ENCODE measurements at places on chromosomes 1 and 21.

DNA sequence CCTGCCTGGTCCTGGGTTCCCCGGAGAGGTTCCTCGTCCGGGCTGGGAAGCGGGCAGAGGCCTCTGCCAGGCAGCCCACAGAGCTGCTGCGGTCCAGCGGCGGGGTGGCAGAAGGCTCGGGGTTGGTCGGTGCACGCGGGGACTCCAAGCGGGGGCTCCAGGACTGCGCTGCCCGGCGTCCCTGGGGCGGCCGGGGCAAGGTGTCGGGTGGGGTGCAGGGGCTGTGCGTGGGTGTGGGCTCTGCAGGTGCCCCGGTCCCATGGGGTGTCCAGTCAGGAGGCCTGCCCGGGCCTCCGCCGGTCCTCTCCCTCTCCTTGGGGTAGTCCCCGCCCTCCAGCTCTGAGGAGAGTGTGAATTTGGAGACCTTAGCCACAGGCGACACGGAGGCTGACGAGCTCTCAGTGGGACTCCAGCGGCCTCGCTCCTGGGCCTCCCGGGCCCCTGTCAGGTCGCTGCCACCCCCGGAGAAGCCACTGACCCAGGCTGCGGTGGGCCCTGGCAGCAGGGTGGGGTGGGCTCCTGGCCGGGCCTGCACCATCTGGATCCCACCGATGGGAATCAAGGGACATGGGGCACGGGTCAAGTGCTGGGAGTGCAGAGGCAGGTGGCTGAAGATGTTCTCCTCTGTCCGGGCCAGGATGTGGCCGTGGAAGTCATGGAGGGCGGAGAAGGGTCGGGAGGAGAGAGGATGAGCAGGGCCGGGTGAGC is 26.2 kb upstream of the EDN2 start:
- DNase-seq: no peak

- no peak for DNase-seq
Measured at GRCh38 chr21:36510911-36511310, 31.0 kb upstream of the CLDN14 start.

DNA sequence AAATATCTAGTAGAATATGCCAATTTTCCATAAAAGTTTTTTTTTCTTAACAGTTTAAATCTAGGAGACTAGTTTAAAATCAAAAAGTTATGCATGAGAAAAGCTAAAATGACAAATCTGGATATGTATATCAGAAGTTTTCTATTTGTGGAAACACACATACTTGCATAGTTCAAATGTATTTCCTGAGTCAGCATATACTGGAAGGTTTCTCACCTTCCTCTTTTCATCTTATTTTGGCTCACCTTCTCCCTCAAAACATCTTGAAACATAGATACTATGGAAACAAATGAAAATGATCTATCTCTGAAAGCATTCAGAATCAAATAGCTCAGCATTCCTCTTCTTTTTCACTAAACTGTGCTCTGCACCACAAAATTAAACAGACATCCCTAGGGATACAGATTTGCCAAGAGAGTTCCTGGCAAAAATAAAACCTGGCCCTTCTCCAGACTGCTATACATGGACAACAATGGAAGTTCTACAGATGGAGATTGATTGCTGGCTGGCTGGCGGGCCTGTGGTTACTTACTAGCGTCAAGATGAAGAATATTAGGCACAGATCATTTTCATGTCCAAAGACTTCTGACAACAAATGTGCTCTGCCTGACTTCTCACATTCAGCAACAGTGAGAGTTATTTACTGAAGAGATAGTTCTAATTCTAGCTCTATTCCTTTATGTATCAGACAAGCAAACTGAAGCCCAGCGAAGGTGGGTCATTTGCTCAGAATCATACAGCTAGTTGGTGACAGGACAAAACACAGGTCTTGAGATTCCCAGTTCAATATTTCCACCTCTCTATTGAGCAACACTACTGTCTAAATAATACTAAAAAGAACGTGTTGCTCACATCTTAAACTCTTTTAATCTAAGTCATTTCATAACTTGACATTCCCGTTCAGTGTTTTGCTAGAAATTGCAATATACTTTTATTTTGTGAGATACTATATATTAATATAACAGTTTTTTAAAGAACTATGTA is 26.6 kb downstream of the DIPK1A start:
- DNase-seq: no peak

- no peak for DNase-seq
Measured at GRCh38 chr1:87204441-87204840, 124.2 kb upstream of the LMO4 start.

GRCh38 chr1:33294071-33295010 is 26.6 kb downstream of the A3GALT2 start:
- DNase-seq: no peak

GRCh38 chr1:230067871-230068620 is 1.0 kb downstream of the GALNT2 start:
- no peak for DNase-seq

DNA sequence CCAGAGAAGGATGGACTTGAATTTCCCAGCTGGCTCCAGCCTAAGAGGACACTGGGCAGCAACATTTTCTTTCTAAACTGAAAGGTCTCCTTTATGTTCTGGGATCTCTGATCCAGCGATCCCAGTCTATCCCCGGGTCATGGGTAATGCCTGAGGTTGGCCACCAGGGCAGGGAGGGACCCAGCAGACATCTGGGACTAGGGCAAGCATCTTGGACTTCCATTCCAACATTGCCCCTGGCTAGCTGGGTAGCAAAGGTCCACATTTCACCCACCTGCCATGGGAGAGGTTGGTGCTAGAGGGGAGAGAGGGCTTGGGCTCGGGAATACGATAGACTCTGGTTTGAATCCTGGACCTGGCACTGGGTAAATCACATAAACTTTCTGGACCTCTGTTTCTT is 84.6 kb downstream of the LRRN2 start:
- no peak for DNase-seq

DNA sequence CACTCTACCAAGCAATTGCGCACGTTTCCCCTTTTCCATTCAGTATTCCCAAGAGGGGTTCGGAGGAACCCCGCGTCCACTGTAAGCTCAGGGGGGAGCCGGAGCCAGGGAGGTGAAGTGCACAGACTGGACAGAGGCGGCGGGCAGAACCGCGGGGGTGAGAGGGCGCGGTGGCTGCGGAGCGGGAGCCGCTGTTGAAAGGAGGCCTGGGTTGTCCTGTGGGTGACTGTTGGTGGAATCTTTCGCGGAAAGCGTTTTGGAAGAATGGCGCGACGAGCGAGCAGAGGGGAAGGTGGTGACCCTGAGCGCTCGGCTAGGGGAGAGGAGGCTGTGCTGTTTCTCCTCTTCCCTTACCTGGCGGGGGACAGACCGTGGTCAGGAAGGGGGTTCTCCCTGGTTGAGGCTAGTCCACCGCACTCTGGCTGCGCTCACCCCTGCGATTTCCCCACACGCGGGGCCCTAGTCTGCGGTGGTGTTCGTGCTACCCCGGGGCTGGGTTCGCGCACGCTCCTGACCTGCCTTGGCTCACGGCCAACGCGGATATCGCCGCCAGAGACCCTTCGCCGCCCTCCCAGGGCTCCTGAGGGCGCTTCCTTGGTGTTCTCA is 92.8 kb downstream of the PRKAB2 start:
- no peak for DNase-seq

DNA sequence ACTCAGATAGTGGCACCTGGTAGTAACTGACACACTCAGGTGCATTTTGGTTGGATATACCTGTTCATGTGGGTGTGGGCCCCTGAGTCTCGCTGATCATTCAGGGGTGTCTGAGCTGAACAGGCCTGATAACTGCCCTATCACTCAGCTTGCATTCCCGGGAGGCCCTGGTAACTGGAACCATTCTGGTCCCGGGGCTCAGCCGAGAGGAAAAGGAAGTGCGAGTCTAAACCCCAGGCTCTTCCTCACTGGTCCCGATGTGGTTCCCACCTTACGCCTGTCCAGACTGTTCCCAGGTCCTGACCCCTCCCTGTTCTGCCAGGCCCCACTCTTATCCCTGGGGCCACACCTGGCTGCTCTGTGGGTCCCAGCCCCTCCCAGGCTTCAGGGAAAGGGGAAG is 11.7 kb upstream of the CDK18 start:
- DNase-seq: no peak

GRCh38 chr1:60541831-60542532 is 468.4 kb upstream of the C1orf87 start:
- no peak for DNase-seq

DNA sequence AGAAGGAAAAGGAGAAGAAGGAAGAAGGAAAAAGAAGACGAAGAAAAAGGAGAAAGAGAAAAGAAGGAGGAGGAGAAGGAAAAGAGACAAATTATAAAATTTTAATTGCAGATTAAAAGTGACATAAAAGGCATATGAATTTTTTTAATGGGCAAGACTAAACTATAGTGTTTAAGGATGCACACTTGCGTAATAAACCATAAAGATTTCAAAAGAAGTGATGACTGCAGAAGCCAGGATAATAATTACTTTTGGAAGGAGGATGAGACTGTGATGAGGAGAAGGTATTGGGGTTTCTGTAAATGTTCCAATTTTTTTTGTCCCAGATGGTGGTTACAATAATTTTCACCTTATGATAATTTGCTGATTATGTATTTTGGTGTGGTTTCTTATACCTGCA is 243.1 kb upstream of the PKN2 start:
- no peak for DNase-seq

DNA sequence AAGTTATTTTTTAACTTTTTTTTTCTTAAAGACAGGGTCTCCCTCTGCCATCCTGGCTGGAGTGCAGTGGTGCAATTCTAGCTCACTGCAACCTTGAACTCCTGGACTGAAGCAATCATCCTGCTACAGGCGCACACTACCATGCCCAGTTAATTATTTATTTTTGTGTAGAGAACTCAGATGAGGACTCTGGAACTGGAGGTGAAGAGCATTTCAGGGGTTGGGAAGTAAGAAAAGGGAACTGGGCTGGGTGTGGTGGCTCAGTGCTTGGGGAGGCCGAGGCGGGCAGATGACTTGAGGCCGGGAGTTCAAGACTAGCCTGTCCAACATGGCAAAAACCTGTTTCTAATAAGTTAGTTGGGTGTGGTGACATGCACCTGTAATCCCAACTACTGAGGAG is 28.9 kb downstream of the SLC35F3 start:
- no peak for DNase-seq

- no peak for DNase-seq
Measured at GRCh38 chr1:35809114-35810095, 1.6 kb downstream of the AGO4 start.

GRCh38 chr1:4047666-4048065 is 147.6 kb upstream of the C1orf174 start:
- no peak for DNase-seq

Measured in GOT3 (cell line).